NCI-H1694 (cell line): ENCODE measurements at places on chromosomes 2 and 18.

DNA sequence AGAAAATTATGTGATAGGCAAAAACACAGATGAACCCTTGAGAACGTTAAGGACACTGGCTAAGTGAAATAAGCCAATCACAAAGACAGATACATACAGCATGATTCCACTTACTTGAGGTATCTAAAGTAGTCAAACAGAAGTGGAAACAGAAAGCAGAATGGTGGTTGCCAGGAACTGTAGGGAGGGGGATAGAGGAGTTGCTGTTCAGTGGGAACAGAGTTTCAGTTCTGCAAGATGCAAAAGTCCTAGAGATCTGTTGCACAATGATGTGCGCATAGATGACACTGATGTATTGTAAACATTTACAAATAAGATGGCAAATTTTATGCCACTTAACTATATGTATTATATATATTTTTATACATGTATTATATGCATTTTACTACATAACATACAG, 59.7 kb downstream of the POLE4 start:
- DNase-seq, result no peak

GRCh38 chr2:136783856-136784255, 18.5 kb downstream of the THSD7B start:
- DNase-seq, result no peak

DNA sequence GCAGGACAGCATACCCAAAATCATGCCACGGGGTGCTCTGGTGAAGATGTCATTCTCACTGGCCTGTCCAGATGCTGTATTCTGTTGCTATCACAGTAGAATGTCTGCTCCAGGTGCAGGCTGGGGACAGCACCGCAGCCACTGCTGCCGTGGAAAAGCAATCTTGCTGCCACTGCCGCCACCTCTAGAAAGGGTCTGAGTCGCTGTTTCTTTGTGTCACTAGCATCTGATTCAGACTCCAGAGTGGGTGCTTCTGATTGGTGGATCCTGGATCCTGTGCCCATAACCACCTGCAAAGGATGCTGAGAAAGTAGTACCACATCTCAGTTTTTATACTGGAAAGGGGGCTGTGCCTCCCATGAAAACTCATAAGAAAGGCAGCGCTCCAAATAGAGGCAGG, 45.3 kb upstream of the CTLA4 start:
- DNase-seq, result no peak

GRCh38 chr2:14715600-14715999, 83.1 kb downstream of the LRATD1 start:
- no peak for DNase-seq

DNA sequence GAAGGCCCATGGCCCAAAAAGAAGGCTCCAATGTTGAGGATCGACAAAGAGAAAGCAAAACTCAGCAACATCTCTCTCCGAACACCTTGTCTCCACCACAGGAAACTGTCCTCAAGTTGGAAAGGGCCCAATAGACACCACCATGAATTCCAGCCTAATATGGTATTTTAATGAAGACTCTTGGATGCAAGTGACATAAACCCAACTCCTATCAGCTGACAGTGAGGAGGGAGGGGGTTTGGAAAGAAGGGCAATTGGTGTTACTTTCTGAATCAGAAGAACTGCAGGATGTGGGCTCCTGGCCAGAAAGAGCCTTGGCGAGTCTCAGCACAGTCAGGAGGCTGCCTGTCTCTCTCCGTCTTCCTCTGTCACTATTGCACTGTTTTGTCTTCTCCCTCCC, 40.3 kb upstream of the SIGLEC15 start:
- DNase-seq, result no peak
